ENCODE measurements at places on chromosomes 11 and 22.

DNA sequence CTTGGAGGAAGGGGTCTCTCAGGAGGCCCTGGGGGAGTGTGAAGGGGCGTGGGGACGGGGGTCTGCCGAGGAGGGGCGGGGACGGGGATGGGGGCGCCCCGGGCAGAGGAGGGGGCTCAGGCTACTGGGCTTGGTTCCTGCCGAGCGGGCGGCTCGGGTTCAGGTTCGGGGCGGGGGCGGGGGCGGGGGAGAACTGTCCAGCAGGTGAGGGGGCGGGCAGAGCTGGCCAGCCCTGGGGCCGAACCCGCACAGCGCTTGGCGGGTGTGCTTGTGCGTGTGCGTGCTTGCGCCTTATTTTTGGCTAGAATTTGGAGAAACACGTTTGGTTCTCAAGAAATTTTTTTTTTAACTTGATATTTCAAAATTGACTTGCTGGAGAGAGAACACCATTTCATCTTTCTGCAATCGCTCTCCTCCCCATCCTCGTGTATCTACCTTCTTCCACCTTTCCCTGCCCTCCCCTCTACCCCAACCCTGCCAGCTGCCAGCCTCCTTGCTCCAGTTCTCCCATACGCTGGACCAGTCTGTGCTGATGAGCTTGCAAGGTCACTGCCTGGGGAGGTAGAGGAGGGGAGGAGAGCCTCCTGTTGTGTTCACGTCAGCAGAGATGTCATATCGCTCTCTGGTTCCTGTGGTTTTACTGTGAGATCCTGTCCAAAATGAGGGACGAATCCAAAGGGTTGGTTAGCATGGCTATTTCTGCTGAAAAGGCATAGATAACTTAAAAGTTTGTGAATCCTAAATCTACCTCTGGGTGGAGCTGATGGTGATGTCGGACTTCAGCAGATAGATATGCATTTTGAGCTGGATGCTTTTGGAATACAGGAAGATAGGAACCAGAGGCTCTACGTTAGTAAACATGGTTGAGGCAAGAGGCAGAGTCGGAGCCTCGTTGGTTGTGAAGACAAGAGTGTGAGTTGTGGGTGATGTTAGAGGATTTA, 668 bp downstream of the MADD start:
- peak; percentile 62 for DNase-seq

DNA sequence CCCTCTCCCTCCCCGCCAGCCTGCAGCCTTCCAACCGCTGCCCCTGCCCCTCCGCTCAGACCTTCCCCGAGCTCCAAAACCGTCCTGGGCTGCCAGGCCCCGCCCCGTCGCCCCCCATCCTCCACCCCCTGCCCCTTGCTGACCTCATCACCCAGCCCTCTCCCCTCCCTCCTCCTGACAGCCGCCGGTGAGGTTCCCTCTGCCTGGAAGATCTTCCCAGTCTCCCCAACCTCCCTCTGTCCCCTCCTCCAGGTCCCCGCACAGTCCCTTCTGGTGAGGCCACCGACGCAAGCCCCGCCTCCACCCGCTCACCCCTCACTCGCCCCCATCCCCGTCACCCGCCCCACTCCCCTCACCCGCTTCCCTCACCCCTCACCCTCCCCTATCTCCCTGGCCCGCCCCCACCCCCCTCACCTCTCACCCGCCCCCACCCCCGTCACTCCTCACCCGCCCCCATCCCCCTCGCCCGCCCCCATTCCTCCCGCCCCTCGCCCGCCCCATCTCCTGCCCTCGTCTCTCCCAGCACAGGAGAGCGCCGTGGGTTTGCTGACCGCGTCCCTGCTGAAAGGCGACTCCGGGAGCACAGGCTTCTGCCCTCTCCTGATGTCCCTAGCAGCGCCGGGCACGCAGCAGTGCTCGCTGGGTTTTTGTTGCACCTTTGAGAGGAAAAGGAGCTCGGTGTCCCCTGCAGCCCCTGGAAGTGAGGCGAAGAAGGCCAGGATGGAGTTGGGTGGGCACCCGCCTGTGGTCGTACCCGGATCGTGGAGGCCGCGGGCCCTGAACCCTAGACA, 16.4 kb upstream of the UPK3A start:
- peak; percentile 98 for DNase-seq

DNA sequence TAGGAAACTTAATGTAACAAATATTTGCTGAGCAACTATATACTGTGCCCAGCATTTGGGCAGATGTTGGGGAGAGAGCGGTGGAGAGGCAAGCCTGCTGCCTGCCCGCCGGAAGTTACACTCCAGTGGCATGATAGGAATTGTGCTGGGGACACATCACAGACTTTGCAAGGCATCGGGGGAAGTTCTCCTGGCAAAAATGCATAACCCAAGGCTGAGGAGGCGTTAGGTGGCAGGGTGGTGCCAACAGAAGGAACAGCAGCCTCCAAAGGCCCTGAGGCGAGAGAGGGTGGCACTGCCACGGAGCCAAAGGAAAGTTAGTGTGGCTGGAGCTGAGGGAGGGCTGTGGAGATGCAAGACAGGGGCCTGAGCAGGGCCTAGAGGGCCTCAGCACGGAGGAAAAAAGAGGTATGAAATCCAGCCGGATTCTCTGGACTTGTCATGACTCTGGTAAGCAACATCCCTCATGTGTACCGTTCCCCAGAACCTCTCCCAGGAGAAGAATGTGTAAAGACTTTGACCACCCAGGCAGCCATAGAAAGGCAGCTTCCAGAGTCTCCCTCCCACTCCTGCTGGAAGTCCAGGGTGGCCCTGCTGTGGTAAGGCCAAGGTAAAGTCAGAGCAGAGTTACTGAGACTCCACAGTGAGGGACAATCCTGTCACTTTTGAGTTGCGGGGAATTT, 76.1 kb upstream of the RAB1B start:
- DNase-seq = no peak

- peak; percentile 81 for DNase-seq
These were observed 298.3 kb downstream of the NTM start for GRCh38 chr11:131668500-131669400.

DNA sequence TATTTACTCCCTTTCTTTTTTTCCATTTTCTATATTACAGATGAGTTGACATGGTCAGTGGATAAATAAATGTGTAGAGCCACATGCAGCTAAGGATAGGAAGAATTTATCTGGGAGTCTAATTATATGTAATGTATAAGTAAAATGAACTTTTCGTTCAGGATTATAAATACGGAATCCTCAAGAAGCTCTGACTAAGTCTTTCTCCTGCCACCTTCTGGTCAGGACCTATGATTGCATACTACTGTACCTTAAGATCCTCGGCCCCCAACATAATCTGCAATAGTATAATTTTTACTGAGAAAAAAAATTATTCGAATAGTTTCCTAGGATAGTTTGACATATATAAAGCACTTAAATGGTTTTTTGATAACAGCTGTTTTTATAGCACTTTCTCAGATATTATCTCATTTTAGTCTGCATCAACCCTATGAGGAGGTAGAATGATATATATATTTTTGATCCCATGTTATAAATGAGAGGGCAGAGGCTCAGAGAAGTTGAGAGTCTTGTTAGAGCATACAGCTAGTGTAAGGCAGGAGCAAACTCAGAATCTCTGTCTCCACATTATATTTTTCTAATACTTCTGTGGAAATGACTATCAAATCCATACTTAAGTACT, 36.1 kb downstream of the CCDC90B start:
- peak; percentile 31 for DNase-seq
